Naive thymus-derived CD4-positive, alpha-beta T cell (primary cell): ENCODE measurements at places on chromosomes 7 and 10. TPM values are rescaled to one million over a fixed set of nuclear protein-coding genes. Genes with fewer than 3 reads are reported as not detected.

DNA sequence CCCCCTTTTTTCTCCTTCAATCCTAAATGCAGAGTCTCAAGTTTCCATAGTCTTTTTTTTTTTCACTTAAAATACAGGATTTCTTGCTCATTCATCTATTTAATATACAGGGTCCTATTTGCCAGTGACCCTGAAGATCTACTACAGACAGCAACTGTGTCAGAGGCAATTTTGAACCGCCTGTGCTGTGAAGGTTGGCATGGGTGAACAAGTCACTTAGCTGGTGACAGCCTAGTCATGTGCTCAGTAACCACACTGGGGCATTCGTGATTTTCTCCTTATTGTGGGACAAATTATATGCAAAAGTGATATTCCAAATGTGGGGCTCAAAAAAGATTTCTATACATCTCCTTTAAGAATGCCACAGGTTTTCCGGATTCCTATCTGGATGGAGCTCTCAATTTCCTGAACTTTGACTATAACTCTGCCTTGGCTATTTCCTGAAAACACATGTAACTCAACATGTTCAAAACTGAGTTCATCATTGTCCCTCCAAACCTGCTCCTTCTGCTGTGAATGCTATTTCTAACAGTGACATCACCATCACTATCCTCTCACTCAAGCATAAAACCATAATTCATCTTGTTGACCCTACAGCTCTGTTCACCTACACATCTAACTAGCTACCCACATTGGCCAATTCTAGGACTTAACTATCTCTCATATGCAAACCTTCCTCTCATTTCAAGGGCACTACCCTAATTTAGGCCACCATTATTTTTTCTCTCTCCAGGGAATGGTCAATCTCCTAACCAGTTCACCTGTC is 36.7 kb downstream of the CDK6 start:
- no peak for DNase-seq
- no peaks in the 10 kb centered on the region for H3K27me3 ChIP-seq
- H3K4me3 ChIP-seq = no peak overlapping the region

DNA sequence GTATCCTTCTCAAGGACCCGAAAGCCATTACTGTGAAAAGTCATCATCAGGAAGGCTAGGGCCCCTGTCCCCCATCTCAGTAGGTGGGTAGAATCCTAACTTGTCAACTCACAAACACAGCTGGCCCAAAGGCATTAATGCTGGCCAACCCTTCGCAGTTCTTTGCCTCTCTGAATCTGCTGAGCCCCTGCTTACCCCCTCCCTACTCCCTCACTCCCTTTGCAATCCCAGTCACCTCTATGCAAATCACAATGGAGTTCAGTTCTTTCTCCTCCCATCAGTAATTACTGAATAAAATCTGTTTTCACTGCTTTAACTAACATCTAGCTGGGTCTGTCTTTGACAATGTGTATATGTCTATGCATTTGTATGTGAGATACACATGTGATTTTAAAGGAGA is 38.1 kb upstream of the AOAH start:
- H3K36me3 ChIP-seq = no peaks in the 10 kb centered on the region
- H3K4me3 ChIP-seq = no peak overlapping the region
- no peak for DNase-seq
- no peak overlapping the region for H3K27ac ChIP-seq

DNA sequence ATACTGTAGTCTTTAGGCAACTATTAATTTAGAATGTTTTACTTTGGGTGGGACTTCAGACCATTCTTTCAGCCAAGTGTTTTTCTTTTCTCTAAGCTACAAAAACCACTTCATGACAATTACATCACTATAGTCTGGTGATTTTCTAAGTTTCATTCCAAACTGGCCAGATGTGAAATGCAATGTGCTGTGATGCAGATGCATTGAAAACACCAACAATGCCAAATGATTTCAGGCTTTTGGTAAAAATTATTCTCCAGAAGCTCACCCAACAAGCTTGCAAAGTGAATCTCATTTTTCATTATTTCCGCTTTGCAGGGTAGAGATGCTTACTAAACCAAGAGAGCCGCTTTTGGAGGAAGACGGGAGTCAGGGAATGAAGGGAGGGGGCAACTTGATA is 118.4 kb upstream of the ANK3 start:
- H3K36me3 ChIP-seq = no peaks in the 10 kb centered on the region
- no peak overlapping the region for H3K27ac ChIP-seq
- H3K4me1 ChIP-seq = no peaks in the 10 kb centered on the region
- H3K27me3 ChIP-seq = no peaks in the 10 kb centered on the region

- H3K27ac ChIP-seq = no peak overlapping the region
- no peaks in the 10 kb centered on the region for H3K4me1 ChIP-seq
- H3K36me3 ChIP-seq = no peaks in the 10 kb centered on the region
- no peak overlapping the region for H3K4me3 ChIP-seq
These were observed 58.1 kb upstream of the WDR11 start for GRCh38 chr10:120793088-120793487.

- H3K27ac ChIP-seq = no peak overlapping the region
- no peaks in the 10 kb centered on the region for H3K27me3 ChIP-seq
- no peaks in the 10 kb centered on the region for H3K36me3 ChIP-seq
- H3K4me1 ChIP-seq = no peaks in the 10 kb centered on the region
- no peak for DNase-seq
- no peak overlapping the region for H3K4me3 ChIP-seq
These were observed 484.0 kb upstream of the FZD8 start for GRCh38 chr10:36126076-36126475.

- no peaks in the 10 kb centered on the region for H3K4me1 ChIP-seq
- no peak overlapping the region for H3K4me3 ChIP-seq
- no peak overlapping the region for H3K27ac ChIP-seq
- DNase-seq = no peak
- no peaks in the 10 kb centered on the region for H3K27me3 ChIP-seq
- H3K36me3 ChIP-seq = no peaks in the 10 kb centered on the region
These were observed 39.8 kb downstream of the MET start for GRCh38 chr7:116711790-116712189.

Gene EFCAB10
- 1.2 TPM for total RNA-seq

Gene MRM2
- total RNA-seq = 7.1 TPM

Gene NME8
- 2.7 TPM for total RNA-seq
